ENCODE measurements at places on chromosomes 4 and X.

DNA sequence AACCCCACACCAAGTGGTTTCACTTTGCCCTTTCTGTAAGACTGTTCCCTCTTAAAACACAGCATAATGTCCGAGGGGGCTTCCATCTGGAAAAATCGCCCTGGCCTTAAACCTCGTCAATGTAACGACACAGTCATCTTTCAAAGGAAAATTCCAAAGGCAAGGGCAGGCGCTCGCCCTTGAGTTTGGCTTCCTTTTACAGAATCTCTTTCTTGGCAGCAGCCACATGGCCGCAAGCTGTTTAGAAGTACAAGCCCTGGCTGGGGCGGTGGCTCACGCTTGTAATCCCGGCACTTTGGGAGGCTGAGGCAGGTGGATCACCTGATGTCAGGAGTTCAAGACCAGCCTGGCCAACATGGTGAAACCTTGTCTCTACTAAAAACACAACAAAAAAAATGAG is 27.1 kb upstream of the GRPEL1 start:
- DNase-seq: no peak

GRCh38 chr4:2757426-2757825 is 1.3 kb upstream of the TNIP2 start:
- DNase-seq: no peak

DNA sequence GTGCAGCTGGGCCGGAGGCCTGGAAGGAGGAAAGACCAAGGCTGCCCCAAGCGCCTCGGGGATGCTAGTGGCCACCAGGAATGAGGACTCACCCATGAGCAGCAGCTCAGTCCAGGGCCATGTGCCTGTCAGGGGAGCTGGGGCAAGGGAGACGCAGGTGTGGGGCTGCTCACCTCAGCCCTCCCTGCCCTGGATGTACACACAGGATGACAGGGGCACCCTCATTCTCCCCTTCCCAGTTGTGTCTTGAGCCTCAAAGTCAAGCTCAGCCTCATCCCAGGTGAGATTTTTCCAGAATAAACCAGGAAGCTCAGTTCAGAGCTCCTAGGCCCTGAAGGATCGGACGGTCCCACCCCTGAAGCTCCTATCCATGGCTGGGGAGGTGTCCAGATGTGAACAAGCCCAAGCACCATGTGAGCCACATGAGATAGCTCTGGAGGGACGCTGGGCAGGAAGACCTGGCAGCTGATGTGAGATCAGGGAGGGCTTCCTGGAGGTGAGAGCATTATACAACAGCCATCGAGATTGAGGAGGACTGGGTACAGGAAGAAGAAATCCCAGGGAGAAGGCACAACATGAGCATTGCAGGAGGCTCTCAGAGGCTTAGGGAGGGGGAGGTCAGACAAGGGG is 23.0 kb downstream of the HTRA3 start:
- no peak for DNase-seq

GRCh38 chrX:151759041-151759708 is 24.6 kb downstream of the CNGA2 start:
- DNase-seq: no peak

DNA sequence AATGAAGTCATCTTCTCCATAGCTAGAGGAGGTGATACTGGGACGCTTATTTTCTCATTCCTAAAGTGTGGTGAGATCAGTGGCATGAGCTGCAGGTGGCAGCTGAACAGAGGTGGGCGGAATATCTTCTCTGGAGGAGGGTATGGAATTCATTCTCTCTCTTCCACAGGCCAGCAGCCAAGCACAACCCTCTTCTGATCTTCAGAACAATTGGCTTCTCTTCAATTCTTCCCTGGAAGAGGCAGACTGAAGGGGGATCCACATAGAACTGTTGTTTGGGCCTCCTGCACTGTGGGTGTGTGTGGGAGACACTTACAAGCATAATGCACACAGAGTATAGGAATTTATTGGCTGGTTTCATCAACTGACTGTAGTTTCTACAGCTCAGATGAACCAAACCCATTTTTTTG is 180.4 kb upstream of the RASGEF1B start:
- DNase-seq: no peak

DNA sequence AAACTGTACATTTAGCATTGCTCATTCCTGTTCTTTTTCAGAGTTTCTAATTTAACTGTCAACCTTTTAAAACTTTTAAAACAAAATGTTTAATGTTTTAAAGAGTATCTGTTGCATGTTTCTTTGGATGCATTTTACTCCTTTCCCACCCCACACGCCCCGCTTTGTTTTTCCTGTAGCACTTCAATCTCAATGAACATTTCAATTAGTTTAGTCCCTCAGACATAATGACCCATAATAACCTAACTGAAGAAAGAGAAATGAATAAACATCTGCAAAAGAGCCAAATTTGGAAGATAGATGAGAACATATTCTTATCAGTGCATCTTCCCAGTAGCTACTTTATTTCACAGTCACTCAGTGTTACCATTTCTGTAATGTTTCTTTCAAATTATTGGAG is 7.5 kb downstream of the PCDH10 start:
- no peak for DNase-seq

DNA sequence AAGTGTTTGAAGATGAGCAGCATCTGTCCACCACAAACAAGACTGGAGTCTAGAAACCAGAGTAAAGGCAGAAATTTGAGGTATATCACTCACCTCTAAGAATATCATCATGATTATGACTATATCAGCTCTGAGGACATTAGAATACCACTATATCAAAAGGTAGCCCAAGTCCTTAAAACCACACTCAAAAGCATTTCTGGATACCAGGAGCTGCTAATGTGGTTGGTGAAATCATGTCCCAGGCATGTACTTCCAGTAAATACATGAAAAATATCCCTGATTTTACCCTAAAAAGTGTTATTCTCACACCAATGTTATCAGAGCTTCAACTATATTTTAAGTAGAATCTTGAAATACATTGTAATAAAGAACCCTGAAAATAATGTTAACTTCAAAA is 136.3 kb upstream of the SMAD1 start:
- DNase-seq: no peak

- no peak for DNase-seq
Measured at GRCh38 chrX:153884136-153884535, 1.8 kb downstream of the L1CAM start.

- DNase-seq: no peak
Measured at GRCh38 chr4:169899295-169899694, 126.9 kb downstream of the MFAP3L start.

DNA sequence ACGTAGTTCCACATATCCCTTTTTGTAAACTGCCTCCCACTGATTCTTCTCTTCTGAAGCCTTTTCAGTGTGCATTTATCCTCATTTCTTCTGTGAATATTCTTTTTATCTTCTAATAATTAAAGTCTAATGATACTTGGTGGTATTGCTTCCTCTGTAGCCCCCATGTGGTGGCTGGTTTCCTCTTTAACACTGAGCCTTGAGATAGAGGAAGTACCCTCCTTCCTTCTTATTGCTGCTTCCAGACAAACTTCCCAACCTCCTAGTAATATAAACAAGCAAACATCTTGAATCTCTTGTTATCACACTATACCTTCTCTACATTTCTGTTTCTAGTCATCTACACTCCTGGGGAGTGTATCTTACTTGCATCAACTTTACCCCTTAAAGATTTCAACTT is 310.5 kb upstream of the GIMD1 start:
- no peak for DNase-seq

DNA sequence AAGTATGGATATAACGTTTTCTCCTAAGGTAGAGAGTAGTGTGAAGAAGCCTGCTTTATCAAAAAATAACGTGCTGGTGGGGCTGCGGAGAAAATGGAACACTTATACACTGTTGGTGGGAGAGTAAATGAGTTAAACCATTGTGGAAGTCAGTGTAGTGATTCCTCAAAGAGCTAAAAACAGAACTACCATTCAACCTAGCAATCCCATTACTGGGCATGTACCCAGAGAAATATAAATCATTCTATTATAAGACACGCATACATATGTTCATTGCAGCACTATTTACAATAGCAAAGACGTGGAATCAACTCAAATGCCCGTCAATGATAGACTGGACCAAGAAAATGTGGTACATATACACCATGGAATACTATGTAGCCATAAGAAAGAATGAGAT is 196.4 kb downstream of the DMD start:
- no peak for DNase-seq

- DNase-seq: no peak
Measured at GRCh38 chrX:10166248-10166716, 9.5 kb downstream of the CLCN4 start.

GRCh38 chr4:75555294-75556164 is at the start of gene ODAPH:
TSS of gene ODAPH (plus strand) at chr4:75556066. CDS start at chr4:75556083, 17 bp downstream.
- no peak for DNase-seq

DNA sequence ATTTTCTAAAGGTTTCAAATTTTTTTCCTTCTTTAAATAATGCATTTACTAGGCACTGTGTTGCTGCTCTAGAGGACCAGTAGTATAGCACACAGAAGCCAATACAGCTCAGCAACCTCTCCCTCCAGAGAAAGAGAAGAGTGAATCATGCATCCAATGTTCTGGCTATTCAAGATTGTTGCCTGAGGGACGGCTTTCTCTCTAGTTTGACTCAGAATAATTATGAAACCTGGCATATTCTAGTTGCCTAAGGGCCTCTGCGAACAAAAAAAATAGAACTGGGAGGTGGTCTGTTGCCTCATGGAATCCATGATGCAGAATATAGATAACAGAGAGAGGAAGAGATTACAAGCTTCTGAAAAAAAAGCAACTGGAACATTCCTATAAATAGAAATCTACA is 1233.3 kb upstream of the PABPC4L start:
- no peak for DNase-seq

DNA sequence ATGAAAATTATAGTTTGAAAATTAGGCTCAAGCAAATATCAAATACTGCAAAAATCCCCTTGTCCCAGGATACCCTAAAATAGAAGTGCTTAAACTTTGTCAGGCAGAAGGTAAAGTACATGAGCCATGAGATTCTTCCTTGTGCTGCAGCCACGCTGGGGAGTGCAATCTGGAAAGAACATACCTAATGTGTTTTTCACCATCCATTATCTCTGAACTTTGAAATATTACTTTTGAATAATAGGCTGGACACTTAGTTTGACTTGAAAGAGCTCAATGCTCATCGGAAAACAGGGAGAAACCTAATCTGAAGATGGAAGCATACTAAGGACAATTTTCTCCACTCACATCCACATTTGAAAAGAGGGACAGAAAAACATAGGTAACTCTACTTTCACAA is 18.9 kb downstream of the THAP9 start:
- DNase-seq: no peak

GRCh38 chr4:179989975-179990374 is 2253.2 kb upstream of the TENM3 start:
- DNase-seq: no peak

DNA sequence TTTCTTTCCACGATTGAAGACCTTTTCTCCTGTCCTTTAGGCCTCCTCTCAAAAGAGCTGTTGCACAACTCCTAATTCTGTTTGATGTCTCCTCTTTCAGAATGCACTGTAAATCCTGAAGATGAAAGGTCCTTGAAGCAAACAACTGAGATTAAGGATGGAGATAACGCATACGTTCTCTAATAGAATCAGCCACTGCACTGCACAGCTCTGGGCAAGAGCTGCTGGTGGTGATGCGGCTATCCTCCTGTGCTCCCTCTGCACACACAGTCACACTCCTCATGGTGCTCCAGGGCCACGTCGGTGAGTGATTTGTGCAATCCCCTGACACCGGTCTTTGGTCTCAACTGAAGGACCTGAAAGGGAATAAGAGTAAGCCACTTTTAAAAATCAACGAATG is 208.7 kb downstream of the PDGFC start:
- DNase-seq: no peak

DNA sequence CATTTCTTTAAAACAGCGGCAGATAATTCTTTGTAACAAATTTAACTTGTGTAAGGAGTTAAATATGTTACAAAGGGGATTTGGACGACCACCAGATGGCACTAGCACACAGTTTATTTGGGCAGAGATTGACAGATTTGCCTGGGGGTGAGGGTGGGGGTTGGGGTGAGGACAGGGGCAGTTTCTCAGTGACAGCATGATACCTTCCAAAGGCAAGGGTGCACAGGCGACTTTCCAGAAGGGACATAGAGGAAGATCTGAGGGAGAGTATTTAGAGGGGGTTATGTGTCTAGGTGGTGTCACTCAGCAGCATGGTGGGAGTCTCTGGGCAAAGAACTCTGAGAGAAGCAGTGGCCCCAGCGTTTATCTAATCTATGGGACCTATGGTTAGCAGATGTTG is 9.6 kb upstream of the TMA16 start:
- no peak for DNase-seq

DNA sequence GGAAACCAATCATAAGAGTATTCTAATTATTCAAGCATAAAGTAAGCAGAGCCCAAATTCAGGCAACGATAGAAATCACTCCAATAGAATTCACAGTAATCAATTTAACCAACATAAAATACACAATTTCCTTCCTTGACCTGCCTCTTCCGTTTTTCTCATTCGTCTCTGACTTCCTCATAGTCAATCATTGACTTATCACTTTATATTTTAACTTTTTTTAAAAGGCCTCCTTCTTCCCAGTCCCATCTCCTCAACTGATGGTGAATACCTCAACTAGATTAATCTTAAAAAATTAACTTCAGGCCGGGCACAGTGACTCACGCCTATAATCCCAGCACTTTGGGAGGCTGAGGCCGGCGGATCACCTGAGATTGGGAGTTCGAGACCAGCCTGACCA is 13.3 kb downstream of the CNOT6L start:
- DNase-seq: no peak

DNA sequence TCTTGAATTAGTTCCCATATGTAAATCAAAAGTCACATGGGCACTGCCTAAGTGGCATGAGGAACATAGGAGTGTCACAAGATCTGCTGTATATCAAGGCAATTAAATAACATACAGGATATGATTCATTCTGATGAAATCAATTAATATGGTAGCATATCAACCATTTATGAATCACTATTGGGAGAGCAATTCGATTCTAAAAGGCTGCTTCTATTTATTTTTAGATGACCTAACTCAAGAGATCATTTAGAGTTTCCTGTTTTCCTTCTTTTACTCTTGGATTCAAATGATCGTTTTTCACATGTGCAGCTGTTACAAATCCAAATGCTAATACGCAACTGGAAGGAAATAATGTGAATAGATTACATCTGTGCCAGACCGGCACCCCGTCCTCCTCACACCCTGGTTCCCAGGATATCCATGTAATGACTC is 81.9 kb downstream of the HCCS start:
- no peak for DNase-seq

- DNase-seq: no peak
Measured at GRCh38 chr4:39335566-39335965, 30.6 kb downstream of the RFC1 start.

DNA sequence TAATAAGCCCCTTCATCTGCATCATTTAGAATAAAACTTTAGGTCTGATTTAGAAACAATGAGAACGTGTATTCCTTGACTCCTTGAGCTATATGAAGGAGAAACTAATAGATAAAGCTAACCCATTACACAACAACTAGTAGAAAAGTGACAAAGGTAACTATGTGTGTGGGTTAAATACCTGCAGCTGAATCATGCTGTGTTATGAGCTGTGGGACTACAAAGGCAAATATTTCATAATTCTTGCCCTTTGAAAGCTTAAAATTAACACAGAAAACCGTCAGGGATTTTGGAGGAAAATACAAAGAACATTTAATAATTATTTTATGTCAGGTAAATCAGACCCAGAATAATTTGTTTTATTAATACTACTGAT is 898 bp upstream of the NDP start:
- DNase-seq: no peak
